GM18507 (cell line): ENCODE measurements at places on chromosomes 6 and 20.

GRCh38 chr6:84912472-84913322 is 148.3 kb upstream of the TBX18 start:
- no peak for DNase-seq

GRCh38 chr20:1280195-1281102 is 14.4 kb downstream of the SNPH start:
- DNase-seq: no peak

GRCh38 chr6:111952821-111953540 is 79.7 kb upstream of the FYN start:
- DNase-seq: no peak

DNA sequence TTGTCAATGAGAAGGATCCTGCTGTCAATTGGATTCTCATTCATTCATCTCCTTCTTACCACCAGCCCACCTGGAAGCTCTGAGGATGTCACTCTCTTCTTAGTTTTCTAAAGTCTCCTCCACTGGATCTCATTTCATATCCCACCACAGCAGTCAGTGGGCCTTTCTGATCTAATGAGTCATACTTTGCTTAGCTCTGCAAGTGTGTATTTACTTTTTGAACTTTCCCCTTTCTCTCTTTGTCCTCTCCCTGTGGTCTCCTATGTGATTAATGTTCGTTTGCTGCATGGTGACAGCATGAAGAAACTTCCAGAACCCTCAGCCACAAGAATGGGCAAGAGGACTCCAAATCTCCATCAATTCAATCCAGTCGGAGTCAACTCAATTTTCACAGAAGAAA is 63.6 kb upstream of the SYNDIG1 start:
- no peak for DNase-seq

GRCh38 chr20:10781526-10781925 is 107.7 kb upstream of the JAG1 start:
- no peak for DNase-seq

DNA sequence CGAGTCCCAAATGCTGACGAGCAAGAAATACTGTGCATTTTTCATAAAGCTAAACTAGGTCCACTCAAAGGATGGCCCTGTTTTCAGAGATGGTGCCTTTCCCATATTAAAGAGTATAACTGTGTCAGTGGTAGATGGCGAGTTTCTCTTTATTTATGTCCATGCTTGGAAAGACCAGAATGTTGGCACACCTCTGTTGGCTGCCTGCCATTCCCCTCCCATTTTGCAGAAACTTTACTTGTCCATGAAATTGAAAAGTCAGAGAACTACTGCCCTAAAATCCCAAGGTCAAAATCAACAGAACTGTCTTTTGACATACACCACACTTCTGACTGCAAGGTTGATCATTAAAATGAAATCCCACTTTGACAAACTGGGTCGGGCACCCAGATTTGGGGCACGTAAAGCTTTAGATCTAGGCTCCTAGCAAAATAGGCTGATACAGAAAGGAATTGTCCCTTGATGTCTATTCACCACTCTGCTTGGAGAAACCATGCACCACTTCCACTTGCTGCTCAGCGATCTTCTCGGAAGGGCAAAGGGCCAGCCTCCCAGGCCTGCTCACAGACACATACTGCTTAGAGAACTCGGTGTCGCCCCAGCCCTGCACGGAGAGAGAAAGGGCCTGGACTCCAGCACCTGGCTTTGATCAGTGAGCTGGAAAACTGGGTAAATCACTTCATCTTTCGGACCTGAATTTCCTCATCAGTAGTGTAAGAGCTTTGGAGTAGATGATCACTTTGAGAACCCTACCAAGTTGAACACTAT is 130.0 kb downstream of the AGPAT4 start:
- no peak for DNase-seq

GRCh38 chr20:54717983-54718382 is 242.6 kb downstream of the DOK5 start:
- DNase-seq: no peak

DNA sequence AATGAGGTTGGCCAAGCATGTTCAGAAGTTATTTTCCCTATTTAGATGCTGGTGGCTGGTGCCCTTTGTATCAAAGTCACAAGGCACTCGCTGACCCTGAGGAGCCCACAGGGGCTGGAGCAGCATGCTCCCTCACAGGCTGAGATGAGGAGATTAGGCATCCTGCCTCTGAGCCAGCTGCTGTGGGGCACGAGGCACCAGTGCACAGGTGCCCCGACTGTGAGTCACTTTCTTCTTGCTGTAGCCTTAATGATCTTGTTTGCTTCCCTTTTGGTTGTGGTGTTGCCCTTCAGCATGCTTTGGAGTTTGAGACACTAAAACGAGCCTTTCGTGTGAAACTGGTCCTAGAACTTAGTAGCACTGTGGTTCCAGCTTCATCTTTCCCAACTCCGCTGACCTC is 4.3 kb downstream of the PSMG4 start:
- DNase-seq: no peak

GRCh38 chr6:11785415-11785773 is 6.8 kb upstream of the ADTRP start:
- peak; percentile 44 for DNase-seq

- DNase-seq: no peak
These were observed 84.6 kb downstream of the AK9 start for GRCh38 chr6:109606359-109606758.

DNA sequence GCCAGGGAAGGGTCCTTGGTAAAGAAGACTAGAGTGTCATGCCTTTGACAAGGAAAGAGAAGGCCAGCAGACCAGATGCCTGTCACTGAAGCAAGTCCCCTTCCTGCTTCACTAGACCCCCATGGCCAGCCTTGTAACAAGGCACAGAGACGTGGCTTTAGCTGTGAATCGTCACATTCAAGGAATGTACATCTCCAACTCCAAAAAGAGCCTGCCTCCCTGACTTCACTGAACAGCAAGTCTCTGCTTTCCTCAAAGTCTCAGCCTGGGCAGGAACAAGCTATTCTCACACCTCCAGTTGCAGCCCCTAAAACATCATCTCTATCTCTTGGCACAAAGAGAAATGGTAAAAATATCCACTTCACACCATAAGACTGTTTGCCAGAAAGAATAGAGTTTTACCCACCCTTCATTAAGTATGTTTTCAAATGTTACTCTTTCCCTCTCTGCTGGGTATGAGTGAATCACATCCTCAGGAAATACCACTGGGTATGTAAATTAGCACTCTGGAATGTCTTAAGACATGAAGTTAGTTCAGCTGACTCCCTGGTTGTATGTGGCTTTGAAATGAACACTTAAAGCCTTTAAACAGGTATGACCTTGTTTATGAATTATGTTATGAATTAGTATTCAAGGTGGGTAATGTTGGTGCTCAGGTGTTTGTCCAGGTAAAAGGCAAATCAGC is 46.4 kb upstream of the NT5E start:
- DNase-seq: no peak

DNA sequence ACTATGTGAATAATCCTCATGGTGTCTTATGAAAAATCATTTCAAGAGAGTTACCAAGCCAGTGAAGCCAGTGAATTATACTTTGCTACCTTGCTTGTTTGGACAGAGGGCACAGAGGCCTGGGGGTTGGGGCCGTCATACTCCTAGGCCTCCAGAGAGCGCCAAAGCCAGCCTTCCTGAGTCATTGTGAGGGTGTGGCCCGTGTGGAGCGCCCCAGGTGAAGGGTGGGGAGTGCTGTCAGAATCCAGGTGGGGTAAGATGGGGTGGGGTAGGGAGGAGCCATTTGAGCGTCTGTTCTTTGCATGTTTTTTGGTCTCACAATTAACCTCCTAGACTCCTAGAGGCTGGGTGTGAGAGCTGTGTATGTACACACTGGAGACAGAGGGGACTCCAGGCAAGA is 71.1 kb downstream of the PERP start:
- DNase-seq: no peak

GRCh38 chr6:47132724-47133123 is 90.6 kb upstream of the ADGRF1 start:
- DNase-seq: no peak

DNA sequence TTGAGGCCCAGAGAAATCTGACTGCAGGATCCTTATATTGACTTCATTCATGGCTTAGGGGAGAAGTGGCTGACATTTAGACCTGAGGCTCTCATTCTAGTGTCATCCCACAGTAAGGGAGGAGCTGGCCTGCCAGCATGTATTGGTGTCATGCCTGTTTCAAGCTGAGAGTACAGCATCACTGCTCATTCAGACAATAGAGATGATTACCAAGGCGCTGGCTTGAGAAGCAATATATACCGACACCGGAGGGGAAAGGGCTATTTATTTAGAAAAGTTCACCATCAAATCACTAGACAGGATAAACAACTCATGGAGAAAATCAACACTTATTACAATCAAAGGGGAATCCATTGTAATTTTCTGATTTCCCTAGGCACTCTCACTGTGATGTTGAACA is 84.4 kb upstream of the HDAC2 start:
- DNase-seq: no peak

DNA sequence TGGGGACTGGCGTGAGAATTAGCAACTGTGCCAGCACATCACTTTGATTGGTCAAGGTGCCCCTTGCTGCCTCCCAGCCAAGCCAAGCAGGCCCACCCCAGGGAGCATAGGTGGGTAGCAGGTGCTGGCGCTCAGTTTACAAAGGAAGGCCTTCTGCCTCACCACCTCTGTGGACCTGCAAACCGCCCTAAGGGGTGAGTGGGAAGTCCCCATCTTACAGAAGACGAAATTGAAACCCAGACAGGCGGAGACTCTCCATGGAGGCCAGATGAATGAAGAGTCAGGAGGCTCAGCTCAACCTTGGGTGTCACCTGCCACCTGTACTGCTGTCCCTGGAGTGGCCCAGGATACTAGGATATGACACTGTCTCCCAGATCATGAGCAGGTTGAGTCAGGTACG is 21.5 kb upstream of the MAS1L start:
- peak; percentile 9 for DNase-seq

DNA sequence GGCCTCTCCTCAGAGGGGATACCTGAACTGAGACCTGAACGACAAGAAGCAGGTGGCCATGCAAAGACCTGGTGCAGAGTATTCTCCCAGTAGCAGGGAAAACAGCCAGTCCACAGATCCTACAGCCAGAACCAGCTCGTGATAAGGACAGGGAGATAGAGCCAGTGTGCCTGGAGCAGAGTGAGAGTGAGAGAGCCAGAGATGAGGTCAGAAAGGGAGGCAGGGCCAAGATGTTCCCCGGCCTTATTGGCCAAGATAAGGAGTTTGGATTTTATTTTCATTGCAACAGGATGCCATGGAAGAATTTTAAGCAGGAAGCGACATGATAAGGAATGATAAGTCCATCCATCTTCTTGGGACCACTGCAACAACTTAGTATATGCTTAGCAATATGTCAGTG is 111.8 kb downstream of the UBE3D start:
- no peak for DNase-seq

- no peak for DNase-seq
These were observed 130.0 kb upstream of the KCNK16 start for GRCh38 chr6:39452306-39453145.

GRCh38 chr20:11443382-11444119 is 474.1 kb upstream of the BTBD3 start:
- DNase-seq: no peak

DNA sequence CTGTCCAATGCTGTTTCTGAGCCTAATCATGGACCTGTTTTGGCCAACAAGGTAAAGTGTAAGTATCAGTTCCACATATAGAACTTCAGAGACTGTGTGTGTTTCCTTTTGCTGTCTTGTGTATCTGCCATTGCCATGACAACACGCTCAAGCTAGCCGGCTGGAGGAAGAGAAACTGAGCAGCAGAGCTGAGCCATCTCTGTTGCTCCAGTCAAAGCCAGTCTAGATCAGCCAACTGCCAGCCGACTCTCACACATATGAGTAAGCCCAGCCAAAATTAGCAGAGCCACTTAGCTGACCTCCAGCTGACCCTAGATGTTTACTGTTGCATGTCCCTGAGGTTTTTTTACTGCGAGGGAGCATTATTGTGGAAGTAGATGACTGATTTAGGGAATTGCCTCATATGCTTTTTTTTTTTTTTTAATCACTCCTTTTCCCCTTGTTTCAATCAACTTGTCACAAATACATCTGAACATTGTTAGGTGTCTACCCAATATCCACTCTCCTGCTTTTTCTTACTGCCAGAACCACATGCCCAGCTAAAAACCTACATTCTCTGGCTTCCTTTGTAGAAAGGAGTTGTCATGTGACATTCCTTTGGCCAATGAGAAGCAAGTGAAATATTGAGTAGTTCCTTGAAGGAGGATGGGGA is 304.3 kb upstream of the SUPT3H start:
- DNase-seq: peak; percentile 64

DNA sequence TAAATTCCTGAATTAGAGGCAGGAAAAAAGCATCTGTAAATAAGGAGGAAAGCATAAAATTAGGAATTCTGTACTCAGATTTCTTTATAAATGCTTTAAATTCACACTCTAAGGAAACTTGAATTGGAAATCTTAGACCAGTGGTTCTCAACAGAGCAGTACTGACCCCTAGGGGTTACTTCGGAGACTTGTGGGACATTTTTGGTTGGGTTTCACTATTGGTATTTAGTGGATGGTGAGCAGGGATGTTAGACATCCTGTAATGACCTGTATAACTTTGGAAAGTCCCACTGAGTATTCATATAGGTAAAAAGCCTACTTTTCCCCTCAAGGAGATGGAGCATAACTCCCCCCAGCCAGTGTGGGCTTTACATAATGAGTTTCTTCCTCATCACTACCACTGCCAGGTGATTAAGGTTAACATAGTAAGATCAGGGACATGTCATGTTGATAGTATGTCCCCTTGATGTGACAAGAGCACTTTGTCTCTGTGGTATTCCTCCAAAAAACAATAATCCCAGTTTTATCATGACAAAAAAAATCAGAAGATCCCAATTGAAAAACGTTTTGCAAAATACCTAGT is 31.0 kb downstream of the GLO1 start:
- DNase-seq: peak; percentile 38

DNA sequence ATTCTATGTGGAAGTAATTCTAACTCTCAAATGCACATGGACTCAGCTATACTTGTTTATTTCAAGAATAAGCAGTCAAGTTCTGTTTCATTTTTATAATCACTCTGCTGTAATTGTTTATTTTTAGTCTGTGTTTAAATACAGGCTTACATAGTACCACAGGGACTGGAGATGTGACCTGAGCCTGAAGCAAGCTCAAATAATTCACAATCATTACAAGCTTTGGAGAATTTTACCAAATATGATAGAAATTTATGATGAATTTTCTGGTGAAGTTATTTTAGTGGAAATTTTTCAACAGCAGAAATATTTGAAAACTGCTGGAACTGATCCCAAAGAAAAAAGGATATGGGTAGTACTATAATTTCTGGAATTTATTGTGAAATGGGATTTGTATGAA is 41.6 kb upstream of the DSE start:
- DNase-seq: no peak

GRCh38 chr6:16783952-16784565 is 22.8 kb upstream of the ATXN1 start:
- no peak for DNase-seq

- no peak for DNase-seq
These were observed 27.3 kb upstream of the SHLD1 start for GRCh38 chr20:5722927-5723326.

DNA sequence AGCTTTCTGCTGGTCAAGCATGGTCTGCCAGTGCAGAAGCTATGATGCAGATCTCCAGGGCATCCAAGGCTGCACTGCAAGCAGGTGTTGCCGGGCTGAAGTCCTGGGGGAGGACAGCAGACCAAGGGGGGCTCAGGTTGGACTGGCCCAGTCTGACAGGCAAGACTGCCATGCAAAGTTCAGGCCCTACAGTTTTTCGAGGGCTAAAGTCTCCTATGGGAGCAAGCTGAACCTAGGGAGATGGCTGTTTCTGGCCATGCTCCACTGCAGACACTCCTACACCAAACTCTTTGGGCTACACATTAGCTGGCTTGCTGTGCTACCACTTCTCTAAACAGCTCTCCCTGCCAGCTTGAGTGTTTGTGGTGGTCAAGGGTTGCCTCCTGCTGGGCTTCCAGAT is 130.0 kb upstream of the SYNCRIP start:
- no peak for DNase-seq
